ENCODE measurements at places on chromosomes 7 and 10.

DNA sequence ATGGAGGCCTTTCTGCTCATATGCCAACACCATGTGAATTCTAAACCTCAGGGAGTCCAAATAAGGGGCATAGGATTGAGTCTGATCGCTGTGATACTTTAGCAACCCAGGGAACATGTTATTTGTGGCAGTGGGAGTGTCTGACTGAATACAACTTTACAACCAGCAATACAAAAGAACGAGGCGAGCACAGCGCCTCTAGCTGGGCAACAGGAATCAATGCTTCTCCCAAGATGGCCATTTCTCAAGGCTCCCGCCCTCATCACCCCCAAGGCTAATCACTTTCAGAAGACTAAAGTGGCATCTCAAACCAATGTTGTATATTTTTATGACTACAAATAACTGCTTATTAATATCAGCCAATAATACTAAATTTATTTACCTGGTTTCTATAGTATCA lies 28.1 kb downstream of the YWHAG start:
- peak; percentile 28 for DNase-seq

DNA sequence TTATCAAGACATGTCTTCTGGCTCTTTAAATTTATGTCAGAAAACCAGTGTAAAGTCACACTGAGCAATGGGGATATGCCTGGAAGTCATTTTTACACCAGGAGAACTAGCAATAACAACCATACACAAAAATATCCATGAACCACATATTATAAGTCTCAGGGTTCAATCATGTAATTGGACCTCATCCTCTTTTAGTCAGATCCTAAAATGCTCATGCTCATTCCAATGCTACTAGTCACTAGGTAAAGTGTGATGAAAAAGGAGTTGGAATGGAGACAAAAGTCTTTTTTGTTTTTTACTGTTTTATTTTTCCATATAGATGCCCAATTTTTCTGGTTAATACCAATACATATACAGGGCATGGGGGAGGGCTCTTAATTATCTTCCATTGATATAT lies 306.1 kb downstream of the DGKB start:
- DNase-seq, result no peak

DNA sequence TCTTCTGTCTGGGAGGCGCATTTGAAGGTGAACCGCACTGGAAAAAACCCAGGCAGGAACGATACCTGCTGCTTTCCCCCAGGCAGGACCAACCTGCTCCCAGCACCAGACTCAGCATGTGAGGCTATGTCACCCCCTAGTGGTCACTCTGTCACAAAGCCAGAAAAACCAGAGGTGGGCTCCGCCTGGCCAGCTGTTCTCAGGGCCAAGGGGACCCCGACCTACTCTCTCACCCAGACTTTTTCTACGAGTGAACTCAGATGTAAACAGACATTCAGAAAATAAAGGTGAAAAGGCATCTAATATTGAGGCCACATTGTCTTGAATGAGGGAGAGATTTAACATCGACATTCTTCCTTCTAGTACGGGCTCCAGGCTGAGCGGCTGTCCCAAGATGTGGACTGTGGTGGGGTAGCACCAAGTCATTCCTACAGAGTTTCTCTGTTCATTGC lies 117.3 kb downstream of the PRKAG2 start:
- peak; percentile 44 for DNase-seq

GRCh38 chr7:6096581-6096980 lies 65.4 kb downstream of the ANKRD61 start:
- DNase-seq, result no peak

DNA sequence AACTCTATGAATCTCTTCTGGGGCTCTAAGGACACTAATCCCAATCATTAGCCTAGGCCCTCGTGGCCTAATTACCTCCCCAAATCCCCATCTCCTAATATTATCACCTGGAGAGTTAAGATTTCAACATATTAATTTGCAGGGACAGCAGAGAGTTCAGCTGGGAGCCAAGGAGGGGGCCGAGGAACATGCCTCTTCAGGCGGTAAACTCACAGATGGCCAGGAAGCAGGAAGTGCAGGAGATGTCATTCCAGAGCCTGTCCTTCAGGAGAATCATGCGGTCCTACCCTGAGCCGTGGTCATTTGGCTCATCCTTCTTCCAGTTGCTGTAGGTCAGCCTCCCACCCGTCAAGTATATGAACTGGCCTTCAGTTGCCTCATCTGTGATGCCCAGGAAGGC lies 21.9 kb upstream of the SFTPA2 start:
- DNase-seq, result no peak

GRCh38 chr10:49225218-49225876 lies 37.2 kb upstream of the TMEM273 start:
- no peak for DNase-seq

- no peak for DNase-seq
Observed at GRCh38 chr7:107581387-107582013, 1.5 kb downstream of the BCAP29 start.

DNA sequence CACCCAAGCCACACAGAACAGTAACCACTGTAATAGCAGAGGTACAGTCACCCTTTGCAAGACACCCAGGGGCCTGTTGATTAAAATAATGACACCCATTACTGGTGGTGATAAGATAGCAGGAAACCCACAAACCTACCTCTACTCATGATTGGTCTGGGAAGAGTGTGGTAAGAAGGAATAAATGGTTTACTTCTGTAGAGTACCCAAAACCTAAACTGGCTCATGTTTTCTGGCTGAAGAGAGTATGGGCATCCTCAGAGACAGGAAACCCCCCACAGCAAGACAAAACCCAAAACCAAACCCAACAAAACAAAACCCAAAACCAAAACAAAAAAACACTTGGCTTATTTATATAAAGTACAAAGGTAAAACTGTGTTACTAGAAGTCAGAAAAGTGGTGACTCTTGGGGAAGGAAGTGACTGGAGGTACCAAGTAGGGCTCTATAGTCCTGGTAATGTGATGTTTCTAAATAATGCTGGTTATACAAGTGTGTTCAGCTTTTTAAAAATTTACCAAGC lies 15.5 kb upstream of the DNAJB12 start:
- DNase-seq, result no peak

GRCh38 chr7:94888551-94888950 lies 18.8 kb upstream of the PPP1R9A start:
- peak; percentile 3 for DNase-seq

- DNase-seq, result no peak
Observed at GRCh38 chr7:33748793-33749192, 156.5 kb upstream of the BMPER start.

DNA sequence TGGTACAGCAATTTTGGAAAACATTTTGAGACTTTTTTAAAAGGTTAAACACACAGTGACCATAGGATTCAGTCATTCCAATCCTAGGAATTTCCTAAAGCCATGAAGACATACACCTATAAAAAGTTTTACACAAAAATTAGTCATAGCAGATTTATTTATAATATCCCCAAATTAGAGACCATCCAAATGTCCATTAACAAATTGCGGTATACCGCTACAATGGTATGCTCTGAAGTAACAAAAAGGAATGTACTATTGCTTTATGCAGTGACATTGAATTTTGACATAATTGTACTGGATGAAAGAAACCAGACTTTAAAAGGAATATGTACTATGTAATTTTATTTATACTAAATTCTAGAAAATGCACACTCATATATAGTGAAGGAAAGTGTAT lies 362.8 kb downstream of the HGF start:
- no peak for DNase-seq

DNA sequence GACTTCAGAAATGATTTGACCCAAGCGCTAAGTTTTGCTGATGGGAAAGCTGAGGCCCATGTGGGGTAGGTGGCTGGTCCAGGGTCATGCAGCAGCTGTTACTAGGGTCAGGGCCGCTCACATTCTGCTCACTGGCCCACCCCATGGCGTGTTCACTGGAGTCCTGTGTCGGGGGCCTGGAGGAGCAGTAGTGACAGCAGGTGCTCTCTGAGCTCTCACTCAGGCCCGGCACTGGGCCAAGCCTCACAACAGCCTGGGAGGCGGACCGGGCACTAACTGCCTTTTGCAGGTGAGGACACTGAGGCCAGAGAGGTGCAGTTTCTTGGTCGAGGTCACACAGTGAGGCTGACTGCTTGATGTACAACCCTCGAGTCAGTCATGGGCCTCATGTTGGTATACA lies 82.7 kb downstream of the GLRX3 start:
- no peak for DNase-seq

- DNase-seq, result no peak
Observed at GRCh38 chr10:5620223-5620721, 46.1 kb downstream of the ASB13 start.

GRCh38 chr10:103045961-103046360 lies 127.9 kb downstream of the CNNM2 start:
- no peak for DNase-seq

GRCh38 chr10:70293169-70293843 lies 9.5 kb upstream of the NPFFR1 start:
- no peak for DNase-seq

GRCh38 chr7:142438235-142438922 lies 180.5 kb upstream of the PRSS58 start:
- DNase-seq, result peak; percentile 79

DNA sequence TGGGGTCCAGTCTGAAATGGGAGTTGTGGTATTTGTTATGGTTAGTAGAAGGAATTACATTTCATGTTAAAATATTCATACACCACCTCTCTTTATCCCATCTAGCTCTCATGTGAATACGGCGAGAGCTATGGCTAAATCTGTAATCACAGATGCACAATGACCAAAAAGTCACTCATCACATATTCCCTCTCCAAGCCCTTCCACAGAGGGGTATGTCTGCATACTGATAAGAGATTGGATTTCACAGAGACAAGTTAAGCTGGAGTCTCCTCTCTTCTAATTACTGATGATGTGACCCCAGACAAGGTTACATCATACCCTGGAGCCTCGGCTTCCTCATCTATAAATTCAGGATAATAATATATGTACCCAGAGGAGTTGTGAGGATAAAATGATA lies 237.8 kb upstream of the RHOBTB1 start:
- no peak for DNase-seq

DNA sequence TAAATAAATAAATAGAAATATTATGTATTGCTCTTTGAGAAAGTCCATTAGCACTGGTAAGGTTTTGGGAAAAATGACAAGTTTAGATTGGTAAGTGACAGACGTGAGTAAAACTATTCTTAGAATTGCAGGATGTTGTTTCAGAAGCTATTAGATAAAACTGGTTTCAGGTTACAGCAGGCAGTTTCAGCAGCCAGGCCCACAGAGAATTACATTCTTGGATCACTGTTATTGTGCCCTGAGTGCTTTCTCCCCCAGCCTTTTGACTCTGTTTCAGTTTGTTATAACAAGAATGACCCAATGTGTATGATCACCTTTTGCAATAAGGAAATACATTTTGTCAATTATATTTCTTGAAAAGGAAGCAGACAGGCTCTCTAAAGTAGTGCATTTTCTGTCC lies 86.5 kb downstream of the DKK1 start:
- DNase-seq, result no peak

DNA sequence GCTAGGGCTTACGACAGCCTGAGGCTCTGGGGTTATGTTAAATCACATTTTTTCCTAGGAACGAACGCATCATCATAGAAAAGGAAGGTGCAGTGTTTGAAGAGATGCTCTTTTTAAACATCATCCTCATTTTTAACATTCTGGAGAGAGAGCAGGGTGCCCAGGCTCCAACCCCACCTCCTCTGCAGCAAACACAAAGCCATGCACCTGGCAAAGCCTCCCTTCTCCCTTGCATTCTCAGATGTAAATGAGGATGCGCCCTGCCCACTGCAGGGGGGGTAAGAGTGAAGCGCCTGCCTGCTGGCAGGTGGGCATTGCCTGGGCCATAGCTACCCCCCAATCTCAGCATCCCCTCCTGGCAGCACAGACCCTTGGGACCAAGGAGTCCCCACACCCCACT lies 92.4 kb downstream of the PTPRN2 start:
- DNase-seq, result no peak

DNA sequence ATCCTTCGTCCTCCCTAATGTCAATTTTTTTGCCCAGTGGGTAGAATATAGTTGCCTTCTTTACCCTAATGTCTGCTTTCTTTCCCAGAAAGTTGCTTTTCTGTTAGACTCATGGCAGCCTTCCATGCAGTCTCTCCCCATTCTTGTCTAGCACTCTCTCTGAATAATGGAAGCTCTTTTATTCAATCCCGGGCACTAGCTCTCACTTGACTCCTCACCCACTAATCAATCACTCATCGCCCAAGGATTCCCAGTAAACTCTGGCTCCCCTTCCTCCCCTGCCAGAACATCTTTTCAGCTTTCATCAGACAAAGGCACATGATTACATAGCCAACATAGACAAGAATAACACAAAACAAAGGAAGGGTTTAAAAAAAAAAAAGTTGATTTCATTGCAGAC lies 100.2 kb upstream of the RELN start:
- DNase-seq, result no peak

DNA sequence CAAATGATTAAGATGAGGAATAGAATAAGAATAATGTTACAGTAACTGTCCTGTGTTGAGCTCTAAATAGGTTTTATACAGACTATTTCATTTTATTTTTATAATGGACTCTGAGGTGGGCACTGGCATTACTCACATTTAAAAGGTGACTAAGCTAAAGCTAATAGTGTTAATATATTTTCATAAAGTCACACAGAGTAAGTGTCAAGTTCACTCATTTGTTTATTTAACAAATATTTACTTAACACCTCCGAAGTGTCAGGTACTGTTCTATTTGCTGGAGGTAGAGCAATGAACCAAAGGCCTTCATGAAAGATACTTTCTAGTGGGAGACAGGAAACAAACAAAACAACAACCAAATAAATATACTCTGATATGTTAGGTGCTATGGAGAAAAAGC lies 44.0 kb downstream of the ASB4 start:
- DNase-seq, result no peak

DNA sequence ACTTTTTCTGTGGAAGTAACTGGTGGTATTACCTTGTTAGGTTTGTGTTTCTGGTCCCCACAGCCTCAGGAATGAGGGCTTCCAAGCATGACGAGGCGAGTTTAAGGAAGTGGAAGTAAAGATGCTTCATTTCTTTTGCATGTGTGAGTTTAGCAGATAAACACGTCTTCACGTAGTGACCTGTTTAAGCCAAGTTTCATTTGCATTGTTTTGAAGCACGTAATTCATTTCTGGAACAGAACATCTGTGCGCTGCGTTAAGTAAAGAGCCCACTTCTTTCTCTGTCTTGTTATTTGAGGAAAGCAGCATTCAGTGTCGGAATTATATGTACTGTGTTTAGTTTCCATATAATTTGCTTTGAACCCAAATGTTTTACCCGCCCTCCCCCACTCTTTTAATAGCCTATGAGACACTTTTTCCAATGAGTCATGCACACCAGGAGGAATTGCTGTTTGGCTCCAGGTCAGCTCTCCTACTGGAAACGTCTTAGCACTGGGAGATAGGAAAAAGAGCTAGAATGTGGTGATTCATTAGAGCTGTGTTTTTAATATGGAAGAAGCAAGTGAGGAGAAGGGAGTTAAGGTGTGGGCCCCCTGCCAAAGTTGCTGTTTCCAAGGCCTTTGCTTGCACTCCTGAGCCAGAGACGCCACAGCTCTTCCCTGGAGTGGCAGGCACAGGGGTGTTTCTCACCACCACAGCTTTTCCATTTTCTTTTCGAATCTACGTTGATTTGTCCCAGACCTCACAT lies 36.7 kb downstream of the BTBD16 start:
- DNase-seq, result no peak

GRCh38 chr7:121017586-121017985 lies 29.1 kb downstream of the CPED1 start:
- no peak for DNase-seq
